ENCODE measurements at places on chromosomes 5 and 9.

DNA sequence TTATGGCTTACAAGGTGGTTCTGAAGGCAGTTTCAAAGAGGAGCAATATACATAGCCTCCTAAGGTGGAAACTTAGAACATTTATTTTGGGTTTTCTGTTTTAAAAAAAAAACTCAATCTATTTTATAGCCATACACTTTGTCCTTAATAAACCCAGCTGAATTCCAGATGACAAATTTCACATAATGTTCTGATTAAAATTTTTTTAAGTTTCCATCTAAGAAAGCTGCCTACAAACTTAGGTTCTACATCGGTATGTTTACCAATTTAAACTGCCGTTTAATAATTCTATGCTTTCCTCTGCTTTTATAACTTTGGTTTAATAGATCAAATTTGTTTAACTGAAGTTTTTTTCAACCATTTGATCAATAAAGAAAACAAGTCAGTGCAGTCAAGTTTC lies 12.5 kb downstream of the NR3C1 start:
- DNase-seq: no peak

DNA sequence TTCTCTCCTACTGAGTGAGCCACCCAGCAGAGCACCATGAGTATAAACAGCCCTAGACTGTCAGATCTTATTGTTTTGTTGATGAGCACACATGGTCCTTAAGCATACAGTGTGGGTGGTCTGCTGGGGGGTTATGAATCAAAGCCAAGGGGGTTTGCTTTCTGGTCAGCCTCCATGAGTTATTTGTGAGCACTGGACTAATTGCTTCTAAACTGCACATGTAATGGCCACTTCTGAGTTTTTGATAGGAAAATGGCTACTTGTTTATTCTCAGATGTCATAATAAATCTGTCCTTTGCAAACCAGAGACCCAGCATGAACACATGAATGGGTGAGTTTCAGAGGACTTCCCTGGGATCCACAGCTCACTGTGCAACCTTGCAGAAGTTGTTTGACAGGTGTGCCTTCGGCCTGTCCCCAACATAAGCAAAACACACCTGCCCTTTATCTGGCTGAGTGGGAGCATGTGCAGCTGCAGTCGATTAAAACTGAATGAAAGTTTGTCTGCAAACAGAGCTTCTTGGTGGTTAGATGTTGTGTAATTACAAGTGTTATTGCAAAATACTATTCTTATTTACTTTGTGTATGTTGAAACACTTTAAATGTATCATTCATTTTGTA lies 35.9 kb downstream of the MAMDC2 start:
- no peak for DNase-seq

DNA sequence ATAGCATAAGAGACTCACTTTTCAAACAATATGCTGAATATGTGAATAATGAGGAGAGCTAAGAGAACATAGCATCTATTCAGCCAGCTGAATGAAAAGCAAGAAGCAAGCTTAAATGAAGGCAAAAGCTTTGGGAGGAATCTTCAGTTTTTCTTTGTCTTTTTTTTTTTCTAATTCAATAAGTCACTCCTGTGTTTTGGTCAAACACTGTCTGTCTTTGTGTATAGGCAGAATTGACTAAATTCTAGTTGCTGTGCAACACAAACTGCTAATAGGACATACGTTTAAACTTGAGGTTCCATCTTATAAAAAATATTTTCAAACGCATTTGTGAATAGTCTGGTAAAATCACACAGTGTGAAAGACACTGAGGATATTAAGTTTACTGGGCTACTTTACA lies 156.9 kb upstream of the KCNN2 start:
- DNase-seq: no peak

GRCh38 chr5:107090506-107090905 lies 580.2 kb downstream of the EFNA5 start:
- DNase-seq: no peak

DNA sequence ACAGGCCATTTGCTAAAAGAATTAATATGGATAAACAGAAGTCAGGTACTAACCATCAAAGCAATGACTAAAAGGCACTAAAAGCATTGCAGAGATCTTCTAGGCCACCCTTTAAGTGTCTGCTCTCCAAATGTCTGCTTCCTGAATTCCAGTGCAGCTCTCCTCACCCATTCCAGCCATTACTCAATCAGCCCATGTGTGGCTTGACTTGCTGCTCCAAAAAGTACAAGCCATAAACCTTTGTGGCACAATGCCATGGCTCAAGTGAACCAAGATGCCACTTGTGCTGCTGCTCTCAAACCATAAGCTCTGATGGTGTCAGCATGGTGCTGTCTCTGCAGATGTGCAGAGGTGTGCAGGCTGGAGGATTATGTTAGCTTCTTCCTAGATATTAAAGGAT lies 290.2 kb upstream of the POU5F2 start:
- DNase-seq: no peak

DNA sequence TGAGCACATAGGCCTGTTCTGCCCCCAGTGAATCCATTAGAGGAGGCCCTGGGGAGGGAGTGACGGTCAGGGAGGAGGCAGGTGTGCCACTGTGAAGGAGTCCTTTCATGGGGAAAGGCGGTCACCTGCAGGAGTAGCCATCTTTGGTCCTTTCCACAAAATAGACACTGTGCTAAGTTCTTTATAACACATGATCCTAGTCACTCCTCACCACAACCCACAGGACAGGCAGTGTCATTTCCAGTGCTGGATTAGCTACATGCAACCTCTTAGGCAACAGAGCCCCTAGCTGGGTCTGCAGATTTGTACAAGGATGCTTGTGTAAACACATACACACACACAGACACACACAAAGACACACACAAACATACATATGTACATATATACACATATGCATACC lies 18.3 kb downstream of the DOCK2 start:
- DNase-seq: no peak

DNA sequence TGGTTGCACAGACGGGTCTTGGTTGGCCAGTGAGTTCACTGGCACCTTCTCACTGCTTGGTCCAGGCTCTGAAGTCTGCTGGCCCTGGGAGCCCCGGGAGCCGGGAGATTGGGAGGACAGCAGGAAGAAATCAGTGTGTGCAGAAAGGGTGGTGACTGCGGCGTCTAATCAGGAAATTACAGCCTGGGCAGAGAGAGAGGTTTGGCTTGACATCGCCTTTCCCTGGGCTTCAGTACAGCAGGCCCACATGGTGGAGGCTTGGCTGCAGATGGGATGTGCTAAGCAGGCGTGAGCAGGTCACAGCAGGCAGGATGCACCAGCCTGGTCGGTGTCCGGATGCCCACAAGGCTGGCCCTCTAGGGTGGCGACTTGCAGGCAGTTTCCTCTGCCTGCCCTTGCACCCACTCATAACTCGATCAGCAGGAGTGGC lies 17.2 kb downstream of the PITX1 start:
- peak; percentile 27 for DNase-seq

DNA sequence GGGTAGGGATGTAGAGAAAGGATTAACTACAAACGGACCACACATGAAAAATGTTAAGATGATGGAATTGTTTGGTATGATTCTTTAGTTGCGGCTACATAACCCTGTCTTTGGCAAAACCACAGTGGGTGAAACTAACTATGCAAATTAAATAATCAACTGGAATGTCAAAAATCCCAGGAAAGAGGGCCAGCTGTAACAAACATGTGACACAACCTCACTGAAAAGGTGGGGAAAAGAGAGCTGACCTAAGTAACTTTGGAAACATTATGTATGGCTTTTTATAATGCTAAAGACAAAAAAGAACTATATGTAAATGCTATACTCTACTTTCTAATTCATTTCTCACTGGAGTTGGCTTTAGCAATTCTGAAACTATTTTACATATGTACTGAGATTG lies 252.0 kb downstream of the MRPS30 start:
- no peak for DNase-seq

GRCh38 chr5:103569313-103570060 lies 6.9 kb upstream of the NUDT12 start:
- no peak for DNase-seq

DNA sequence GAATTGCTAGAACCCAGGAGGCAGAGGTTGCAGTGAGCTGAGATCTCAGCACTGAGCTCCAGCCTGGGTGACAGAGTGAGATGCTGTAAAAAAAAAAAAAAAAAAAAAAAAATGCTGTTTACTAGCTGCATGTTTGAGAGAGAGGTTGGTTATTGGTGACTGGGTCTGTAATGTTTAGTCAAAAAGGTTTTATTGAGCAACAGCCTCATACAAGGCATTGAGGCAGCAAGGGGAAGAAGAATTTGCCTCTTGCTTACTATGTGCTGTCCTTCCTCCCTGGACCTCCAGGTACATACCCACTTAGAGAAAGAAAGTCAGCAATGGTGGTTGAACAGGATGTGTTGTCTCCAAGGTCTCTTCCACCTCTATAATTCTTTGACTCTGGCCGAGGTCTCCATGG lies 140.7 kb upstream of the SPRY4 start:
- DNase-seq: no peak

- DNase-seq: no peak
Measured at GRCh38 chr9:70553707-70554673, 139.5 kb upstream of the KLF9 start.

- DNase-seq: no peak
Measured at GRCh38 chr9:26061948-26062575, 383.8 kb upstream of the TUSC1 start.

GRCh38 chr9:76038431-76038830 lies 148.0 kb downstream of the PCSK5 start:
- DNase-seq: no peak

DNA sequence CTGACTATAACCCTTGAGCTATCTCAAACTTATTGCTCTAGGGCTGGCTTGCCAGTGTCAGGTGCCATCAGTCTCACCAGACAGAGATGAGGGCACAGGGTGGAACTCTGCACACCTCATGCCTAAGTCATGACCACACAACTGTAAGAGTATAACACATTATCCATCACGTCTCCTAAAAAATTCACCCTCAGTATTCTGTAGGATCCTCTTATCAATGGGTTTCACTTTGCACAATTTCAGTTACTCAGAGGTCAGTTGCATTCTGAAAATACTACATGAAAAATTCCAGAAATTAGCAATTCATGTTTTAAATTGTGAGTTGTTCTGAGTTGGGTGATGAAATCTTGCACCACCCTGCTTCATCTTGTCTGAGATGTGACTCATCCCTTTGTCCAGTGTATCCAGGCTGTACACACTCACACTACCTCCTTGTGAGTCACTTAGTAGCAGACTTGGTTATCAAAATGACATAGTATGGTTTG lies 690.9 kb upstream of the CDH18 start:
- DNase-seq: no peak

- DNase-seq: no peak
Measured at GRCh38 chr5:67960939-67961338, 254.6 kb upstream of the PIK3R1 start.

DNA sequence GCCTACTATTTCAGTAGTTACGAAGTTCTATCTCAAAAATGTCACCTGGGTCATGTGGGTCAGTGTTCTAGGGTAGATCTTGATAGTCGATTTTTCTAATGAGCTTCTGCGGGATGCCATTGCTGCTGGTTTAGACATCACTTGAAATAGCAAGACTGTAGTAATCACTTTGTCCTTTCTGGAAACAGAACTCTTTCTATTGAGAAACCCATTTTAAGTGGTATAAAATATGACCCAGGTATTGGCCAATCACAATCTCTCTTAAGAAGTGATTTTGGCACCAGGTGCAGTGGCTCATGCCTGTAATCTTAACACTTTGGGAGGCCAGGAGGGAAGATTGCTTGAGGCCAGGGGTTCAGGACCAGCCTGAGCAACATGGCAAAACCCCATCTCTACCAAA lies 17.6 kb downstream of the ARRDC3 start:
- DNase-seq: no peak

DNA sequence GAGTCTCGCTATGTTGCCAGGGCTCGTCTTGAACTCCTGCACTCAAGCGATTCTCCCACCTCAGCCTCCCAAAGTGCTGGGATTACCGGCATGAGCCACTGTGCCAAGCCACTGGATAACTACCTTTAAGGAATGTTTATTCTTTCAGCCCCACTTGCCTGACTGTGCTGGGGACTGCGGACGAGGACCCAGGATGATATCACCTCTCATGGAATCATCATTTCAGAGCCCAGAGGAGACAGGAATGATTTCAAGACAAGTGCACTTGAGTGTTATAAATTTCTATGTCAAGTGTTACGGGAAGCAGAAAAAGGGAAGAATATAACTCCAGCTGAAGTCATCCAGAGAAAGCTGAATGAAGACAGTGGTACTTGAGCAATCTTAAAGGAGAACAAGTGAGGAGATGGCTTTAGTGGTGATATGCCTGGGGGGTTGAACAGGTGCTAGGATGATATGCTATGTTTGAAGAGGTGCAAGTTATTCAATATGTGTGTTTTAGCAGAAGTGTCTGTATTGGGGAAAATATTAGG lies 109.3 kb downstream of the DCP2 start:
- DNase-seq: no peak

- no peak for DNase-seq
Measured at GRCh38 chr9:3337515-3338225, 188.1 kb downstream of the RFX3 start.

DNA sequence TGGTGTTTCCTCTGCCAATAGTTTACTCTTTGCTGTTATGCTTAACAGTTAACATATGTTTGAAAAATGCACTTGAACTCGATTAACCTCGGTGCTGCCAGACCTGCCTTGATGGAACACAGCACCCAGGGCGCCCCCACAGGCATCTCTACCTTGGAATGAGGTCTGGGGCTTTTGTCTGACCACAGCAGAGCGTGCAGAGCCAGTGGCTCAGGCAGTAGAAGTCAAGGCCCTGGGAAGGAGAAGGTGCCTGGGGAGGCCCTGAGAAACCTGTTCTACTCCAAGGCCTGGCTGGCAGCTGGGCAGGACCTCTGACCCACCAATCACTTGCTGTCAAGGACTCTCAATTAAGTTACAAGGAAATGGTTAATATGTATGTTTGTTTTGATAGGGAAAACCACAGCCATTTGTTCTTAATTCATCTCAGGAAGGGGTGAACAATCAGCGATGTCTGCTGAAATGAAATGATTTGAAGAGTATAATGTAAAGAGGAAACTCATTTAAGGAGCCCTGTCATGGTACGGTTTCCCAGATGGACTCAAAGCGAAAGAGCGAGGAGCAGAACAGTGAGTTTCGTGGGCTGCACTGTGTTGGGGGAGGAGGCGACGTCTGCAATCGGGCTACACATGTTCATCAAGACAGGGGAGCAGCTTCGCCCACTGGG lies 21.9 kb downstream of the MACROH2A1 start:
- no peak for DNase-seq

DNA sequence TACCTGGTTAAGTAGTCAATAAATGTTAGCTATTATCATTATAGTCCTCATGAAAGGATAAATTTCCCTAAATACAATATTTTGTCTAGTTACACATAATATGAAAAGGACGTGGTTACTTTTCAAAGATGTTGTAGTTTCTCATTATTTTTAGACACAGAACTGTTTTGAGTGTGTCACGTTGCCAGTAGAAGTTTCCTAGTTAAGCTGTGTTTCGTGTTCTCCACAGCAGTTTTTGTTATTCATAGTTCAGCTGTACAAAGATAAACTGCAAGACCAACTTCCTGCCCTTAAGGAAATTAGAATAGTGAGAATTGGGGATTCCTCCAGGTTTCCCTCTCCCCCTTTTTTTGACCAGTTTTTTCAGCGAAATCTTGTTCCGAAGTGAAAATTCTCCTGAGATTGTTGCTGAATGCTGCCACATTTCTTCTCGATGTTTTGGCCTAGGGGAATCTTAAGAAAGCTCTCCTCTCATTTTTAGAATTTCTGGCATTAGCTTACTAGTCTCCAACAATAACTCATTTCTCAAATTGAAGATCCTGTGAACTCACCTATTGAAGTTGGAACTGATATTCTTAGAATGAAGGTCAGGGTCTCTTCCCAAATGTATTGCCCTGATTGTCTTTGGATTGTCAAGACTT lies 176.1 kb downstream of the PAM start:
- DNase-seq: no peak

- no peak for DNase-seq
Measured at GRCh38 chr9:114685951-114686350, 4.0 kb upstream of the TEX48 start.
